T-helper 17 cell (primary cell): ENCODE measurements at places on chromosomes 12 and 14. TPM values are rescaled to one million over a fixed set of nuclear protein-coding genes. Genes with fewer than 3 reads are reported as not detected.

DNA sequence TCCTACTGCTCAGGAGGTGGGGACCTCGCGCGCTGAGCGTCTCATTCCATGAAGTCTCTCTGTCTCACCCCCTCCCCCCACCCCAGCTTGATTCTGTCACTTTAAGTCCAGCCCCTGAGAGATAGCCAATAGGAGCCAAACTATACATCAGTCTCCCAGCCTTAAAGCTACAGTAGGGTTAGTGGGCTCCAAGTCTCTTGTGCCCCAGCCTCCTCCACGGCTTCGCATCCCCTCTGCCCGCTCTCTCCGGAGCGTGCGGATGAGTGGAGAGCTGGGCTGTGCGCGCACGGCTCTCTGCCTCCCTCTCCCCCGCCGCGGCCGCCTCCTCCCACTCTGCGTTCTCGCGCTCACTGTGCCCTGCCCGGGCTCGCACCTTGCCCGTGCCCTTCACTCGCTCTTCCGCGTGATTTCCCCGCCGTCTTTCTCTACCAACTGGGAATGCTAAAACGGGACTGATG lies at the start of gene ESRRB:
TSS of gene ESRRB (plus strand) at position 191 of the 458 bp plus-strand sequence. CDS start at position 456, 265 bp downstream.
- H3K4me1 ChIP-seq = peaks cover 2% of the 10 kb centered on the region
- peaks cover 2% of the 10 kb centered on the region for H3K36me3 ChIP-seq
- H3K27me3 ChIP-seq = peaks cover 81% of the 10 kb centered on the region

DNA sequence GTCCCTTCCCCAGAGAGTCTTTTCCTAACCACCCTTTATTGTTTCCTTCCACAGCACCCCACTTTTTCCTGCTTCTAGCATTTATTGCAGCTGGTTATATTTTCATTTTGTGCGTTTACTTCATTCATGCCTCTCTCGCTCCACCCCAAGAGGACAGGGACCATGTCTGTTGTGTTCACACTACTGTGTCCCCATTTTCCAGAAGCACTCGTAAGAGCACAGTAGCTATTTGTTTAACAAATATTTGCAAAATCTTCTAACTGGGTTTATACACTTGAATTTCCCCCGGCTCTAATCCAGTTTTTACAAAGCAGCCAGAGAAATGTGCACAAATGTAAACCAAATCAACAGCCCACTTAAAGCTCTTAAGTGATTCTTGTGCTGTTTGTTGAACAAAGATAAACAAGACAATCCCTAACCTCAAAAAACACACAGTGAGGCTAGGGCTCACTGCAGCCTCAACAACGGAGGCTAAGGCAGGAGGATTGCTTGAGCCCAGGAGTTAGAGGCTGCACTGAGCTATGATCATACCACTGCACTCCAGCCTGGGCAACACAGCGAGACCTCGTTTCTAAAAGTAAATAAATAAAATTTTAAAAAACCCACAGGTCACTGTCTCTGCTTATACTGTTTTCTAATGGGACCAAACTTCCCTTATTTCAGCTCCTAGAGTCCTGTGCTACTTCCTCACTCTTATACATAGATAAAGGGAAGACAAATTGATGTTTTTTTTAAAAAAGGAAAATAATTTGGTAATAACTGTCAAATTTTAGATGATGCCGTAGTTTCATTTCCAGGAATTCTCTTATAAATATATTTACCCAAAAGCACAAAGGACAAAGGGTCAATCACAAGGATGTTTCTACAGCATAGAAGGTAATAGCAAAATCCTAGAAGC lies 6.6 kb upstream of the ABCD4 start:
- peaks cover 4% of the 10 kb centered on the region for H3K4me1 ChIP-seq
- H3K27ac ChIP-seq = no peak overlapping the region
- H3K27me3 ChIP-seq = no peaks in the 10 kb centered on the region
- H3K4me3 ChIP-seq = no peak overlapping the region
- DNase-seq = no peak

GRCh38 chr12:133204264-133204603 lies 22.9 kb downstream of the ZNF268 start:
- no peaks in the 10 kb centered on the region for H3K27me3 ChIP-seq
- peaks cover 11% of the 10 kb centered on the region for H3K36me3 ChIP-seq
- DNase-seq = no peak
- H3K4me1 ChIP-seq = no peaks in the 10 kb centered on the region

GRCh38 chr12:94198872-94199271 lies 50.5 kb downstream of the PLXNC1 start:
- no peak for DNase-seq
- peaks cover 14% of the 10 kb centered on the region for H3K4me1 ChIP-seq
- H3K36me3 ChIP-seq = peaks cover under 1% of the 10 kb centered on the region
- H3K4me3 ChIP-seq = no peak overlapping the region
- peak overlapping the region; percentile 22 for H3K27ac ChIP-seq

DNA sequence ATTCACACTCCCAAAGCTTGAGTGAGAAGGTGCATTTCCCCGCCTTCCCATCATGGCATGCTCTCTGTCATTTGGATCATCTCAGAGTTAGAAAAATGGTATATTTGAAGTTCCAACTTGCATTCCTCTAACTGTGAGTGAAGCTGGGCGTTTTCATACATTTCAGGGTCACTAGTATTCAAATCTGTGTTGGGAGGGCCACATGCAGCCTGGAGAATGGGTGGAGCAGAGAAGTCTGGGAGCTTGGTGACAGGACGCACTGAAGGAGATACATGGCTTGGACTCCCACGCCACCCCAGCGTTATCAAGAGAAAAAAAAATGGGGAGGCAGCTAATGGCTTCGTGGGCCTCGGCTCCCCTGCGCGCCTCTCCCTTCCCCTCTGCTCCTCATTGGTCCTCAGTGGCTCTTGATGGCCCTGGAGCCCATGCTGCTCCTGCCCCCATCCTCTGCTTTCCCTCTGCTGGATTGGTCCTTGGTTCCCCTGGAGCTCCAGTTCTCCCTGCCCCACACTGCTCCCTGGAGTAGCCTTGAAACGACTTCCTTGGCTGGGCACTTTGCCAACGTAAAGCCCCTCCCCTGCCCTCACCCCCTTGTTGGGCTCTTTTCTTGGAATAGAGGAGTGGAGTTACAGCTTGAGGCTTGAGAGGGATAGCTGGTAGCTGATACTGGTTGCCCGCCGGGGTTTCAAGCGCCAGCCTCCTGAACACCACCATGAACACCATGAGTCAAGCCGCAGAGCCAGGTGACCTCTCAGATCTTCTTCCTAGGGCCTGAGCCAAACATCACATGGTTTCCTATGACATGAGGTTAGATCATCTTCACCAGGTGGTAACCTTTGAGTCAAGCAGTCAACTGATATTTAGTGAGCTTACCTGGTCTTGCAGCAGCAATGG lies 139.6 kb downstream of the PRKCH start:
- peak overlapping the region; percentile 95 for H3K27ac ChIP-seq
- H3K36me3 ChIP-seq = peaks cover 28% of the 10 kb centered on the region
- peak; percentile 28 for DNase-seq
- H3K4me1 ChIP-seq = peaks cover 45% of the 10 kb centered on the region
- H3K27me3 ChIP-seq = no peaks in the 10 kb centered on the region

SYNDIG1L gene
- total RNA-seq = not detected

DNA sequence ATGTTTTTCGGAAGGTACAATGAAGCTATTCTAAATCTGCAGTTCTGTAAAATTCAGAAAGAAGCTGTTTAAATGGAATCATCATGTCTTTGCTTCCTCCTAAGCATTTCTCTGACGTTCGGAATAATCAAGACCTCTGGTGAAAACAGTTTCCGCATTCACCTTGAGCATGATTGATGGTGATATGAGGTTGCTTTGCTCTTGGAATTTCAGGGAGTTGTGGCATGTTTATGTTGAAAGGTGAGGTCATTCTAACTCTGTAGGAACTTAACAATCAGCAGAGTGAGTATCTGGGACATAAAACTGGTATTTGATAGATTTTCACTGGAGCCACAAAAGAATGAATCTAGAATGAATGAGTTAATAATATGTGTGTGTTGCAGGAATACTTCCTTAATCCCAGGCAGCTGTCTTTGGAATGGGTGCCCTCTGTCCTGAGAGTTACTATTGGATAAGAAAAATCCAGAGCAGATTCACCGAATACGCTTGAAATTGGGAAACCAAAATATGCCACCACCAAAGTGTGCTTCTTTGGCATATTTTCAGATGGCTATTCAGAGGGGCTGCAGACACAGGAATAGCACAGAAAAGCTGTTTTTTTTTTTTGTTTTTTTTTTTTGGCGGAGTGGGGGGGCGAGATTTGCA lies 599.1 kb downstream of the CCER1 start:
- DNase-seq = no peak
- H3K27ac ChIP-seq = no peak overlapping the region
- no peaks in the 10 kb centered on the region for H3K36me3 ChIP-seq
- peaks cover 6% of the 10 kb centered on the region for H3K27me3 ChIP-seq
- H3K4me1 ChIP-seq = no peaks in the 10 kb centered on the region

GRCh38 chr12:92109613-92110012 lies 36.0 kb downstream of the BTG1 start:
- H3K4me3 ChIP-seq = no peak overlapping the region
- DNase-seq = no peak
- H3K27ac ChIP-seq = peak overlapping the region; percentile 12

- no peak for DNase-seq
- H3K4me3 ChIP-seq = no peak overlapping the region
- no peaks in the 10 kb centered on the region for H3K27me3 ChIP-seq
- no peak overlapping the region for H3K27ac ChIP-seq
Observed at GRCh38 chr12:25866586-25867378, 91.7 kb upstream of the RASSF8 start.

DNA sequence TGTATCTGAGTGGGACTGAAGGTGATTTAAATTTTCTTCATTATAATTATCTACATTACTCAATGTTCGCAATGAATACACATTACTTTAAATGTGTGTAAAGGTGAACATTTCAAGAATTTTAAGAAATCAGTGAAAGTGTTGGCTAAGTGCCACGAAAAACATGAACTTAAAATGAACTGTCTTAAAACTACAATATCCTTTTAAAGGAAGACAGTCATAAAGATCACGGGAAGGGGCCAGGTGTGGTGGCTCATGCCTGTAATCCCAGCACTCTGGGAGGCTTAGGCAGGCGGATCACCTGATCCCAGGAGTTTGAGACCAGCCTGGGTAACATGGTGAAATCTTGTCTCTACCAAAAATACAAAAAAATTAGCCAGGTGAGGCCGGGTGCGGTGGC lies 11.2 kb downstream of the MOK start:
- H3K27me3 ChIP-seq = peaks cover 6% of the 10 kb centered on the region
- H3K36me3 ChIP-seq = no peaks in the 10 kb centered on the region
- H3K4me1 ChIP-seq = peaks cover 3% of the 10 kb centered on the region
- H3K27ac ChIP-seq = no peak overlapping the region
- no peak for DNase-seq

DNA sequence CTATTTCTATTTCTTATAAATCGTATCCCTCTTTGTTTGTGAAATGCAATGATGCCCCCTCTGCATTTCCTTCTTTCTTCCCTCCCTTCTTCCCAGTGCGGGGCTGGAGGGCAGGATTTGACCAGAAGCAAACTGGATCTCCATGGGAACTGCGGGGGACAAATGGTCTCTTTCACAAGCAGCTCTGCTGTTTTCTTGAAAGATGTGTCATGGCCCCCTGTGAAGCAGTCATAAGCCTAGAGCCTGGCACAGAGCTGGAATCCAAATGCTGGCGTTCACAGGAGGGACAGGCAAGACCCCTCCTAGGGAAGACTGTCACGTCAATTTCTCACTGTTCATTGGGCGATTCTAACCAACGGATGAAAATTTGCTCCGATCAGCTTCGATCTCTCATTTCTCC lies 203.5 kb upstream of the NOS1 start:
- no peaks in the 10 kb centered on the region for H3K4me1 ChIP-seq
- no peaks in the 10 kb centered on the region for H3K27me3 ChIP-seq
- no peak overlapping the region for H3K27ac ChIP-seq
- no peak overlapping the region for H3K4me3 ChIP-seq
- no peaks in the 10 kb centered on the region for H3K36me3 ChIP-seq

ACSM4 gene
- total RNA-seq = not detected
